ENCODE measurements at places on chromosomes 12 and 14. TPM values are rescaled to one million over a fixed set of nuclear protein-coding genes. Genes with fewer than 3 reads are reported as not detected.
A peak's percentile ranks its signal among the peaks of the same experiment; 100 is the strongest.

GRCh38 chr12:16984484-16984883 is 378.5 kb upstream of the LMO3 start:
- DNase-seq, result peak; percentile 16

GRCh38 chr12:34347367-34347766 is 325.1 kb downstream of the ALG10 start:
- DNase-seq, result peak; percentile 10

DNA sequence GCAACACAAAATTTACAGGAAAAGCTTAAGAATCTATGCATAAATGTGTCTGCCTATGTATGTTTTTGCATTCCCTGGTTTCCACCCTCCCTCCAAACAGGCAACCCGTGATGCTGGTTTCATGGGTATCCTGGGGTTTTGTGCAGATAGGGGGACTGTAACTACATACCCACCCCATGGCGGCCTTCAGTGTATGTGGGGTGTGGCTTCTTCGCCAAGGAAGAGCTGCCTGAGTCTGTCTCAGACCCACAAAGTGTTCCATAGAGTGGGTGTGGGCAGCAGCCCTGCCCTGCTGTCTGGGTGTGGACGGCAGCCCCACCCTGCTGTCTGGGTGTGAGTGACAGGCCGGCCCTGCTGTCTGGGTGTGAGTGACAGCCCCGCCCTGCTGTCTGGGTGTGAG is 174.8 kb downstream of the ADGRD1 start:
- DNase-seq, result no peak

DNA sequence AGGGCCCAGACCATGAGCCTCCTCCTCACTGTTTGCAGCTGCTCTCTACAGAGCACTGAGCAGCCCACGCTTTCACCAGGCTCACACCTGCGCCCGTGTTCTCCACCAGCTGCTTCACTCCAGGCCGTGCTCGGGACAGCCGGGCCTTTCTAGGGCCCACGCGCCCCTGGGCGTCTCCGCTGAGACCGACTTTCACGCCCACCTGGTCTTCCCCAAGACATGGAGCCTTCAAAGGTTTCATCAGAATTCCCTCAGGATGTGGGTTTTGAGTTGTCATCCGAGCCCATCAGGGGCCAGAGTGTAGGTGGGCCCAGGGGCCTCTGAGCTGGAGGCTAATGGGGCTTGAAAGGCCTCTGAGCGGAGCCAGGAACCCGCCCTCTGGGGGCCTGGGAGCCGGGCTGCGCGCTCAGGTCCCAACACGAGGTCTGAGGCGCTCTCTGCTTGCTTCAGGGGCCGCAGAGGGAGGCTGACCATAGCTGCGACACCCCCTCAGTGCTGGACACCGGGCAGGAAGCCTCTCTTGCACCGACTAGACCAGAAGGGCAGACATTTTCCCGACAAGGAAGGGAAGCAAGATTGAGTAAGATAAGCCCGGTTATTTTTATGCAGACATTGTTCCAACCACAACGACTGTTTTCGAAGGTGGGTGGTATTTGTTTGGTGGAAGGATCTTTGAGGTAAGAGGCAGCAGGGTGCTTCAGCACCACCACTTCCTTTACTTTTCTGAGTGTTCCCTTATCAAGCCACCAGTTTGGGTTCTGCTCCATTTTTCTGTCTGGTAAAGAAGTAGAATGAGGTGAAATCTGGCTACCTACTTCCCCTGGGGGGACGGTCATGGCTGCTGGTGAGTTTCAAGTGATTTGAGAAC is 125.0 kb upstream of the FUT8 start:
- no peak for DNase-seq

DNA sequence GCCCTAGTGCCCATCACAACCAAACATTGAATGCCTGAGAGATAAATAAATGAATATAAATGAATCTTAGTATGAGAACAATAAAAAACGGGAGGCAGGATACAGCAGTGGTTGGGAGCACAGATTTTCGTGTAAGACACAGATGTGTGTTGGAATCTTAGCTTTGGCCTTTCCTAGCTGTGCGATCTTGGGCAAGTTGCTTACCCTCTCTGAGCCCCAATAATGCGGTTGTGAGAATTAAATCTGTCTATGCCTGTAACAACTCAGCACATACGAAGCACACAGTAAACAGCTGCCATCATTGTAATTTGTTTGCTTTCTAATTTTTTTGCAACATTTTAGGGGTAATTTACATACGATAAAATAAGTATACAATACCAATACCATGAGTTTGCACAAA is 89.8 kb downstream of the SRRM4 start:
- DNase-seq, result no peak

DNA sequence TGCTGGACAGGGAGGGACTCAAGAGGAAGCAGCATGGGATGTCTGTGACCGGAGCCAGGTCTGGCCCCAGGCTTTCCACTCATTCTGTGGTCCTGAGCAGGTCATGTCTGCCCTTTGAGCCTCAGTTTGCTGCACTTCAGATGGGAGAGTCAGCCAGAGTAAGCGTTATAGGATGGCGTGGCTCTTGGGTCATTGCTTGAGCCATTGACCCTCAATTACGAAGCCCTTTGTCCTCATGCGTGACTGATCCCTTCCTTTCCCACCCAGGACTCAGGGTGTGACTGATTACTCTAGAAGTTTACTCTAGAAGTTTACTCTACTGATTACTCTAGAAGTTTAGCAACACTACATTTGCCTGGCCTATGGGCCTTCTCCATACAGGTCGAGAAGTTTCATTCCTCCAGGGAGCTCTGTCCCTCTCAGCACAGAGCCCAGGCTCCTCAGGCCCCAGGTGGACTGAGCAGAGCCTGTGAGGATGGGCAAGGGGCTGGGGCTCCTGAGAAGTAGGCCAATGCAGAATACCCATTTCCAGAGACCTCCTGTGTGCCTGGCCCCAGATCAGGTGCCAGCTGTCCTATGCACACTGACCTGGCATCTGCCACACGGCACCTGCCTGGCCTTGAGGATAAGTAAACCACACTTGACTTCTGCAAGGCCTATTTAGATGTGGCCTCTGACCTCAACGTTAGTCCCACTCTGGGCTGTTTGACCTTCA is 7.6 kb upstream of the IFI27 start:
- no peak for DNase-seq

- DNase-seq, result no peak
These were observed 274.8 kb downstream of the DPF3 start for GRCh38 chr14:72619111-72619571.

GRCh38 chr12:124740691-124741137 is 123.0 kb downstream of the SCARB1 start:
- DNase-seq, result peak; percentile 59

GRCh38 chr12:5656836-5657235 is 224.9 kb downstream of the NTF3 start:
- no peak for DNase-seq

The A2M gene
- total RNA-seq, result 5.3 TPM
